Activated CD8-positive, alpha-beta memory T cell treated with anti-CD3 and anti-CD28 coated beads for 36 hours (primary cell): ENCODE measurements at places on chromosomes 2 and 18. TPM values are rescaled to one million over a fixed set of nuclear protein-coding genes. Genes with fewer than 3 reads are reported as not detected.

DSG1 gene
- not detected for total RNA-seq

ACMSD gene
- total RNA-seq, result not detected

TTC21B gene
- 19.1 TPM for total RNA-seq

PFN4 gene
- total RNA-seq, result 0.40 TPM
